H7 (cell line): ENCODE measurements at places on chromosomes 12 and 14. TPM values are rescaled to one million over a fixed set of nuclear protein-coding genes. Genes with fewer than 3 reads are reported as not detected.

SLC6A12 gene
- 0.31 TPM in 1 of 2 replicates, not detected in the other for total RNA-seq

ASPG gene
- total RNA-seq, result 0.17 and 2.9 TPM in 2 replicates

OR4K1 gene
- total RNA-seq, result not detected in 2 replicates

GRCh38 chr12:20370014-20370386, 1.7 kb downstream of the PDE3A start:
- peak; percentile 36 for DNase-seq

- DNase-seq, result peak; percentile 83
Measured at GRCh38 chr12:119593578-119594398, at the start of gene TMEM233. TSS of gene TMEM233 (plus strand) at chr12:119593774. CDS start at chr12:119593849, 75 bp downstream.

GRCh38 chr12:52848661-52849255, at the start of gene KRT78:
TSS of gene KRT78 (minus strand) at chr12:52848994. CDS start at chr12:52848930, 64 bp downstream.
- DNase-seq, result no peak
